Activated CD8-positive, alpha-beta memory T cell treated with anti-CD3 and anti-CD28 coated beads, Interleukin-2, amount 10 ng/mL, durations not matched to agents 7 days and 5 days (primary cell): ENCODE measurements at places on chromosomes 1 and 21. TPM values are rescaled to one million over a fixed set of nuclear protein-coding genes. Genes with fewer than 3 reads are reported as not detected.
A peak's percentile ranks its signal among the peaks of the same experiment; 100 is the strongest.

DNA sequence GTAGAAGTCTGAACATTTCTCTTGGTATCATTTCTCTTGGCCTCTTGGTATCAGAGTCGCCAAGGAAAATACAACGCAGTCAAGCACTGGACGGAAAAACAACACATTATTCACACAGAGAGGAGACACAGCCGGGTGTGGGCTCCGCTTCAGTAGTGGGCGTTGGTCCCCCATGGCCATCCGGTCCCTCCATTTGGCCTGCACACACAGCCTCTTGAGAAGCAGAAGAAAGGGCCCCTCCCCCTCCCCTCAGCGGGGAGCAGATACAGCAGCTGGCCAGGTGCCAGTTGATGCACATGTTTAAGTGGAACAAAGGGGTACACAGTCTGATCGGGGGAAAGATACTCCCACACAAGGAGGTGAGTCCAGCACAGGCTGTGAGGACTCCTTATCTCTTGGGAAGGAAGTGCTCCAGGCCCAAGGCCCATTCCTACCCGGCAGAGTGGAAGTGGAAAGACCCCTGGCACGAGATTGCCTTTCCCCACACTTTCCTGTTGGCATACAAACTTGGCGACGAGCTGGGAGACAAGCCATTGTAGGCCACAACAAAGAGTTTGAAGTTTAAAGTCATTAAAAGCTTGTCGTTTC is 311.3 kb downstream of the FAM72C start:
- no peak for DNase-seq

DNA sequence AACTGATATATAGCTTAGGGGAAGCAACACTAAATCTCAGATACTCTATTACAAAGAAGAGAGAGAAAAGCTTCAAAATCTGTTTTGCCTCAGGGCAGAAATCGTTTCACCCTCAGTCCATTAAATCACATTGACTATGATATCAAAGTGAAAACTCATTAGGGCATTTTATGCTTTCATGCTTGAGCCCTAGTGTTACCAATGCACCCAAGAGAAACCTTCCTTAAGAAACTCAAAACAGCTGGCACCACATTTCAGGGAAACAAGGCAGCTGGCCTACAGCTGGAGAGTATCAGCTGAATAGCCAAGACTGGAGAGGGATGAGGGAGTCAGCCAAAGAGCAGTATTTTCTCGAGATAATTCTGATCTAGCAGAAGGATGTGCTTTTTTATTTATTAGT is 14.9 kb downstream of the COLGALT2 start:
- no peak for DNase-seq

DNA sequence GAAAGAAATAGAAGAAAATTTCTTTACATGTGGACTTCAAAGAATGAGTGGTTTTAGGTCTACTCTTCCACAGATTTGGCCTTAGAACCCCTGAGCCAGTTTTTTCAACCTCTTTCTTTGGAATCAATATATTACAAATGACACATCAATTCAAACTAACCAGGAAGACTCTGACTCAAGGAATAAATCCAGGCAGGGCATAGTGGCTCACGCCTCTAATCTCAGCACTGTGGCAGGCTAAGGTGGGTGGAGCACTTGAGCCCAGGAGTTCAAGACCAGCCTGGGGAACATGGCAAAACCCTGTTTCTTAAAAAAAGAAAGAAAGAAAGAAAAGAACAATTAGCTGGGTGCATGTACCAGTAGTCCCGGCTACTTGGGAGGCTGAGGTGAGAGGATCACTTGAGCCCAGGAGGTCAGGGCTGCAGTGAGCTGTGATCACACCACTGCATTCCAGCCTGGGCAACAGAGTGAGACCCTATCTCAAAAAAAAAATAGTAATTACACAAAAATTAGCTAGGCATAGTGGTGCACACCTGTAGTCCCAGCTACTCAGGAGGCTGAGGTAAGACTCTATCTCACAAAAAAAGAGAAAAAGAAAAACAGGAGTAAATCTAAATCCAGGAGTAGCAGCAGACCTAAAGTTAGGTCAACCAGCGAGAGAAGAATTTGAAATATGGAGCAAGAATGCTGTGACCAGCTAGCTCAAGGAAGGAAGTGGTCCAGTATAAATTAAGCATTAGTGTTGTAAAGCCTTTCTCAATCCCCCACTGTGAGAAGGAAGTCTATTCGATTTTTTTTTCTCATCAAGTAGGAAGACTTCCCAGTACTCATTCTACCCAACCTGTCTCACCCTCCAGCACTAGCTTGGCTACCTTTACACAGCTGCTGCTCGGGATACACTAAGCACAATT is 1.9 kb downstream of the SORT1 start:
- DNase-seq = no peak

AMY1A gene
- not detected for total RNA-seq

GRCh38 chr1:204578867-204579664 is 62.9 kb downstream of the MDM4 start:
- DNase-seq = peak; percentile 68

GRCh38 chr1:1058921-1059493 is 15.1 kb downstream of the RNF223 start:
- peak; percentile 75 for DNase-seq

PRRX1 gene
- total RNA-seq = not detected

GRCh38 chr1:183889095-183889494 is 84.2 kb downstream of the RGL1 start:
- DNase-seq = no peak

DNA sequence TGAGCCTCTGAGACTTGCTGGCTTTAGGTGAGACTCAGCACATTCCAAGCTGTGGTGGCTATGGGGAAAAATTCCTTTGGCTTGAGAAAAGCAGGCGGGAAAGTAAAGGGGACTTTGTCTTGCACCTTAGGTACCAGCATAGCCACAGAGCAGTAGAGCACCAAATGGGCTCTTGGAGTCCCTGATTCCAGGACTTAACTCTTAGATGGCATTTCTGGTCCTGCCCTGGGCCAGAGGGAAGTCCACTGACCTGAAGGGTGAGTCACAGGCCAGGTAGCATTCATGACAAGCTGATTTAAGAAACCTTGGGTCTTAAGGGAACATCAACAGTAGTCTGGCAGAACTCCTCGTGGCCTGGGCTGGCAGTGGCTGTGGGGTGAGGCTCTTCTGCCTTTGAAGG is 344.7 kb downstream of the DUSP10 start:
- no peak for DNase-seq

DNA sequence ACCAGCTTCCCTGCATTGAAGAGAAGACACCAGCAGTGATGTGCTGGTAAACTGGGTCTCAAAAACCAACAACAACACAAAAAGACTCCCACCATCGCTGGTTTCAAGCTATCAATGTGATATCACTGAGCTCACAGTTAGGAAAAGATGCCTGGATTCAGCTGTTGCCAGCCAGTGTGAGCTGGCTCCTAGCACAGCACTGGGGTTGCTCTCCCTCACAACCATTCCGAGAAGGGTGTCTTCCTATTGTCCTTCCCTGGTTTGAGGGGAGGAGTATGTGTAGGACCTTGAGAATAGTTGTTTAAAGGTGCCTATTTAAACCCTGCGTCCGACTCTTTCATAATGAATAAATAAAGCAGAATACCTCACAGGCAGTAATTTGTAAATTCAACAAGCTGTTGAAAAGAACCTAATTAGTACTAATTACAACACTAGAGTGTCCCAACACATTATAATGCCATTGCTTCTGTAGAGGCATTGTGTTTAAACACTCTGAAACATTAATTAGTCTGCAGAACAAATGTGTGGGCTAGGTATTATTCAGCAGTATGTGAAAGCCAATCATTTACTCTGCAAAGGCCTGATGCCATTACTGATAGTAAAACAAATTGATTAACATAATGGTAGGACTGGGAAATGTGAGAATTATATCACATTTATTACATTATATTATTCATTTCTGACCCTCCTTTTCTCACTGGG is 17.2 kb downstream of the NIBAN1 start:
- DNase-seq = no peak

SDC3 gene
- not detected for total RNA-seq
